ENCODE measurements at places on chromosomes 1 and 21. TPM values are rescaled to one million over a fixed set of nuclear protein-coding genes. Genes with fewer than 3 reads are reported as not detected.

DNA sequence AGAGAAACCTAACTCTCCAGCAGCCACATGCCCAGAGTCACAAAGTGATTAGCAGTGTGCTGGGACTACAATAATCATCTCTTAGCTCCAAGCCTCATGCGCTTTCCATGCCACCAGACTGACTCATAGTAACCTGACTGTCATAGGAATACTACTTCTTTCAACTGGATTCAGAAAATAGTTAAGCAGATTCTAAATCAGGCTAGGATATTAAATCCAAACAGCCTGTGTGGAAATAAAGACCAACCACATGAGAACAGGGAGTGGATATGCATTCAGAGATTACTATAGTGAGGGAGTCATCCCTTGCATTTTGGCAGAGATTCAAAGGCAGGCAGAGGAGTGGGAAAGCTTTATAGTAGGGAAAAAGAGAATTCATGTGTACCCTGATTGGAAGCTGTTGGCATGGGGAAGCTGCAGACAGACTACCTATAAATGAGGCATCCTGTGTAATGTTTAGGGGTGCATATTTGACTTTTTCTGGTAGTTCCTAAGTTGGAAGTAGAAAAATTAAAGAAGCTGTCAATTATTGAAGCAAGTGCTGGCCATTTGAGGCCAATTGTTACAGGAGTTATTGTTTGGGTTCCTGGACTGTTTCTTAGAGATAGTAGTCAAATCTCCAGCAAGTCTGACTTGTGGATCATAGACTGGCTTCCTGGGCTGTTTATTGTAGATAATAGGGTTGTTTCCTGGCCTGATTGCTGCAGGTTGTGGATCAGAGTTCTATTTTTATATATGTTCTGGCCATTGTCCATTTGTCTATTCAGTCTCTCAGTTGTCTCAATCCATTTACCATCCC, 31.7 kb upstream of the DNAH14 start:
- no peak for DNase-seq

GRCh38 chr1:28171246-28171645, 5.2 kb downstream of the PTAFR start:
- DNase-seq = no peak

EFHD2 gene
- total RNA-seq = 92.0 TPM

GRCh38 chr1:205998457-205999241, 4.5 kb downstream of the RAB7B start:
- DNase-seq = no peak

DNA sequence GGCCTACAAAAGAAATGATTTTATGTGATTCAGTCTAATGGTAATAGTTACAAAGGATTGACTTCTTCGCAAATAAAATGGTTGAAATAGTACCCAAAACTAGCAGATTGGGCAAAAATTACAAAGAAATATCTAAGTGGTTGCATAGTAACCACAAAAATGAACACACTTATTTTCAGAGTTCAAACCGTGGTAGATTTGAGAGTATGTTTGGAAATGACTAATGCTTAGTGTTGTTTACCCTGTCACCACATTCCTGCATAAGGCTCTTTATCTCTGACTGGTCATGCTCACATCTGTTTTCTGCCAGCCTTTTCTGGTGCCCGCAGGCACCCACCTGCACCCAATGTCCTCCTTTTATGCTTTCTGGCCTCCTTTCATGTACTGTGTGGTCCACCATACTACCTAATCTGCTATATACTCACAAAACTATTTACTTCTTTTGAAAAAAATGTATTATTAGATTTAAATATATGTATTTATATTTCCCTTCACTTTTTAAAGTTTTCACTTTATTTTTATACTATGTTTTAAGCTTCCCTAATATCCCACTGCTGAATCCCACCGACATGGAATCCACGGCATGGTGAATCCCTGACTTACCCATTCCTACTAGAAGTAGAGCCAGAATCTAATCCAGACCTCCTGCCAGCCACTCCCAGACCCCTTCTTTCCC, 30.3 kb downstream of the PTPRC start:
- peak; percentile 86 for DNase-seq

Data from MG63 (cell line).